NCI-H1092 treated with DMSO at 0.1 percent for 48 hours (cell line): ENCODE measurements at places on chromosomes 16 and 17.

DNA sequence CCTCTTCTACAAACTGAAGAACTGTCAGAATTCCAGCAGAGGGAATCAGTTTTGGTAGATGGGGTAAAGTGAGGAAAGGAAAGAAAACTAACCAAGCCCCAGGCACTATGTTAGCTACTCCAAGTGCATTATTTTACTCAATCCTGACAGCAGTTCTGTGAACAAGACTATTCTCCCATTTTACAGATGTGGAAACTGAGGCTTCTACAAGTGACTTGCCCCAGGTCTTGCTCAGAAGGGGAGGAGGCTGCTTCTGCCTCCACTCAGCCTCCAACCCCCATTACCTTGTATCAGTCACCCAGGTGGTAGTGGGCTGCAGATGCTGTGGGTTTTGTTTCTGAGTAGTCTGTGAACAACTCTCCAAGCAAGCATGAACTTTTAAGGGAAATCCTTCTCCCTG is 315.2 kb upstream of the MAF start:
- DNase-seq, result no peak

DNA sequence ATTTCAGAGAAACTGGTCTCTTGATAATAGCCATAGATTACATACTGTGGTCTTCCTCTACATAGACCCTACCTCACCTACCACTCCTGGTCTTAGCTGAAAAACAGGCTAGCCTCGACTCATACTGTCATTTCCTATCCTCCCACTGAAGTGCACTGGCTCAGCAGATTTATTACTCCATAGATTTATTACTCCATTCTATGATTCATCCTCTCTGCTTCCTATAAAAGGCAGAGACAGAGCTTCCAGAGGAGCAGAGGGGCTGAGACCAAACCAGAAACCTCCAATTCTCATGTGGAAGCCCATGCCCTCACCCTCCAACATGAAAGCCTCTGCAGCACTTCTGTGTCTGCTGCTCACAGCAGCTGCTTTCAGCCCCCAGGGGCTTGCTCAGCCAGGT is at the start of gene CCL7:
Gene CCL7 (plus strand): TSS at position 253 of the 400 bp plus-strand sequence. CDS start 70 bp downstream, at position 323.
- DNase-seq, result no peak

- DNase-seq, result no peak
Observed at GRCh38 chr17:70987867-70988340, 818.6 kb downstream of the KCNJ2 start.

- DNase-seq, result no peak
Observed at GRCh38 chr16:68134644-68135043, 49.5 kb downstream of the NFATC3 start.

- no peak for DNase-seq
Observed at GRCh38 chr17:41539071-41539492, 11.0 kb upstream of the KRT19 start.

DNA sequence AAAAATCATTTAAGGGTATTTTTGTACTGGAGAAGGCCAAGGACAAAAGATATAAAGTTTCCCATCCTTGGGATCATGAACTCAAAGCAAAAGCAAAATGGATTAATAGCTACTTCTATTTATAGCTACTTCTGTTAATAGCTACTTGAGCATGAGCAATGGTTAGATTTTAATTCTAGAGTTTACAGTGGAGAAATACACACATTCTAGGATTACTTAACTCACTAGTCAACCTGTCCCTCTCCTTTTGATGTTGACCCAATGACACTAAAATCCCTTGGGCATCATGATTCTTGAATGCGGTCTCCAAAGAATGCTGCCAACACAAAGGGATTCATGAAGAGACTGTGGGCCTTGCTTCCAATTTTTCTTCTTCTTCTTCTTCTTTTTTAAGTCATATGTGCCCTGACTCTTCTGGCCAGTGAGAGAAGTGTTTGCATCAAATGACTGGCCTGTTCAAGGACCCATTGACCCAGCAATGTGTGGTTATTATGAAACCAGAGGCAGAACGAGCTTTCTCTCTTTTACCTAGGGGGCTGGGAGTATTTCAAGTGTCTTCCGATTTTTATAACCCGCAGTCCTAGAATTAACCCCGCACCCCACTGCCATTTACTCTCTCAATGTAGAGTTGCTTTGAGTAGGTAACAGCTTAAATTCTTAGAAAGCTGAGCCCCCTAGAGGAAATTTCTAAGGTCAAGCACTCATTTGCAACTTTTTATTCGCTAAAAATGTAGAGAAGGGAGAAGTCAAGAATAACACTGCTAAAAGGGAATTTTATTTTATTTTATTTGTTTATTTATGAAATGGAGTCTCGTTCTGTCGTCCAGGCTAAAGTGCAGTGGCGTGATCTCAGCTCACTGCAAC is 34.6 kb downstream of the OTOA start:
- DNase-seq, result no peak

GRCh38 chr16:13039526-13039925 is 138.1 kb downstream of the SHISA9 start:
- DNase-seq, result no peak

GRCh38 chr16:24978370-24978914 is 36.7 kb downstream of the ARHGAP17 start:
- DNase-seq, result no peak

DNA sequence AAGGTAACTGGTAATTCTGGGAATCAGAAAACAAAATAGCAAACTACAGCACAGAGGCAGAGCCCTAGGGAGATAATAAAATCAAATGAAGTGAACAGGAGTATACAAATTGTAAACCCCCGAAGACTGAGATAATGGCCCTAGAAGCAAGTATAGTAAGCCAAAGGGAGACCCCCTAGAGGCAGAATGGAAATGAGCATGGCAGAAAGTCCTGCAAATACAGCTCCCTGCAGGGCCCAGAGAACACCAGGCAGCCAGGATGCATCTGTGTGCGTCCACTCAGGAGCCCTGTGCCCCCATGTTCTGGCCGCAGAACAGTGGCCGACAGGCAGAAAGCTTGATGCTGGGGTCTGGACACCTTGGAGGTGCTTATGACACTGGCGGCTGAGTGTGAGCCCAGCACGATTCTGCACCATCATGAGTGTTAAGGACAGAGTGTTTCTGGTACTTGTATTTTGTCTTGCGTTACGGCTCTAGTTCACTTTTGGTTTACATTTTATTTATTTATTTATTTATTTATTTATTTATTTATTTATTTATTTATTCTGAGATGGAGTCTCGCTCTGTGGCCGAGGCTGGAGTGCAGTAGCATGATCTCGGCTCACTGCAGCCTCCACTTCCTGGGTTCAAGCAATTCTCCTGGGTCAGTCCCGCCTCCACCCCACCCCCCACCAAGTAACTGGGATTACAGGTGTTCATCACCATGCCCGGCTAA is 48.7 kb downstream of the RGS9 start:
- DNase-seq, result no peak

- DNase-seq, result no peak
Observed at GRCh38 chr17:37050920-37051319, 102.2 kb downstream of the AATF start.

DNA sequence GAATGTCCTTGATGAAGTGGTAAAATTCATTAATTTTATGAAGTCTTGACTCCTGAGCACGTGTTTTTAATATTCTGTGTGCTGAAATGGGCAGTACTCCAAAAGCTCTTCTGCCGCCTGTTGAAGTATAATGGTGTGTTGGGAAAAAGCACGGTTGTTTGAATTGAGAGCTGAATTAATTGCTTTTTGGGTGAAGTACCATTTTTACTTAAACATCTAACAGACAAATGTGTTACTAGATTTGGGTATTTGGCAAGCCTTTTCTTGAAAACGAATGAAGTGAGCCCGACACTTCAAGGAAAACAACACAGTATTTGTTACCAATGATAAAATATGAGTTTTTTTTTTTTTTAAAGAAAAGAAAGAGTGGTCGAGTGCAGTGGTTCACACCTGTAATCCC is 22.5 kb downstream of the WWP2 start:
- DNase-seq, result peak; percentile 44

DNA sequence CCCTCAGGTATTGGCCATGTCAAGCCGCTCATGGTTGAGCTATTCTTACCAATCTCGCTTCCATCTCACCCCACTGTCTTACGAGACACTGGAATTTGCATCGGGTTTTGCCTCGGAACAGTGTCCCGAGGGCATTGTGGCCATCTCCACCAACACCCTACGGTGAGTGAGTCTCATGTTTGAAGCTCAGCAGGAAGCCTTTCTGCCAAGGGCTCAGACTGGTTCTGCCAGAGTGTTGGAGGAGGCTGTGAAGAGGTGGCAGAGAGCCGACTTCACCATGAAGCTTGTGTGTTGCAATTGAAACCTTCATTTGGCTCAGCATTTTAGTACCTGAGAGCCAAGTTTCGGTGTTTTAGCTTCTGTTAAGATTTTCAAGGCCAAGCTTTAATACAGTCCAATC is 38.0 kb downstream of the SF3B3 start:
- no peak for DNase-seq

DNA sequence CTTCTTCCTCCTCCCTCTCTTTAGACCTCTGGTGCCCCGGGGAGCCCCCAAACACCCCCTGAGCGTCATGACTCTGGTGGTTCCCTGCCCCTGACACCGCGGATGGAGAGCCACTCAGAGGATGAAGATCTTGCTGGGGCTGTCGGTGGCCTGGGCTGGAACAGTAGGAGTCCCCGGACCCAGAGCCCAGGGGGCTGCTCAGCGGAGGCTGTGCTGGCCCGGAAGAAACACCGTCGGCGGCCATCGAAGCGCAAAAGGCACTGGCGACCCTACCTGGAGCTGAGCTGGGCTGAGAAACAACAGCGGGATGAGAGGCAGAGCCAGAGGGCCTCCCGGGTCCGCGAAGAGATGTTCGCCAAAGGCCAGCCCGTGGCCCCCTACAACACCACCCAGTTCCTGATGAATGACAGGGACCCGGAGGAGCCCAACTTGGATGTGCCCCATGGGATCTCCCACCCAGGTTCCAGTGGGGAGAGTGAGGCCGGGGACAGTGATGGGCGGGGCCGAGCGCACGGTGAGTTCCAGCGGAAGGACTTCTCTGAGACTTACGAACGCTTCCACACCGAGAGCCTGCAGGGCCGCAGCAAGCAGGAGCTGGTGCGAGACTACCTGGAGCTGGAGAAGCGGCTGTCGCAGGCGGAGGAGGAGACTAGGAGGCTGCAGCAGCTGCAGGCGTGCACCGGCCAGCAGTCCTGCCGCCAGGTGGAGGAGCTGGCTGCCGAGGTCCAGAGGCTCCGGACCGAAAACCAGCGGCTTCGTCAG is 7.5 kb downstream of the HEXIM2 start:
- DNase-seq, result no peak

GRCh38 chr16:58832386-58832895 is 98.3 kb upstream of the GOT2 start:
- no peak for DNase-seq

GRCh38 chr16:25372716-25373115 is 115.1 kb upstream of the ZKSCAN2 start:
- no peak for DNase-seq

DNA sequence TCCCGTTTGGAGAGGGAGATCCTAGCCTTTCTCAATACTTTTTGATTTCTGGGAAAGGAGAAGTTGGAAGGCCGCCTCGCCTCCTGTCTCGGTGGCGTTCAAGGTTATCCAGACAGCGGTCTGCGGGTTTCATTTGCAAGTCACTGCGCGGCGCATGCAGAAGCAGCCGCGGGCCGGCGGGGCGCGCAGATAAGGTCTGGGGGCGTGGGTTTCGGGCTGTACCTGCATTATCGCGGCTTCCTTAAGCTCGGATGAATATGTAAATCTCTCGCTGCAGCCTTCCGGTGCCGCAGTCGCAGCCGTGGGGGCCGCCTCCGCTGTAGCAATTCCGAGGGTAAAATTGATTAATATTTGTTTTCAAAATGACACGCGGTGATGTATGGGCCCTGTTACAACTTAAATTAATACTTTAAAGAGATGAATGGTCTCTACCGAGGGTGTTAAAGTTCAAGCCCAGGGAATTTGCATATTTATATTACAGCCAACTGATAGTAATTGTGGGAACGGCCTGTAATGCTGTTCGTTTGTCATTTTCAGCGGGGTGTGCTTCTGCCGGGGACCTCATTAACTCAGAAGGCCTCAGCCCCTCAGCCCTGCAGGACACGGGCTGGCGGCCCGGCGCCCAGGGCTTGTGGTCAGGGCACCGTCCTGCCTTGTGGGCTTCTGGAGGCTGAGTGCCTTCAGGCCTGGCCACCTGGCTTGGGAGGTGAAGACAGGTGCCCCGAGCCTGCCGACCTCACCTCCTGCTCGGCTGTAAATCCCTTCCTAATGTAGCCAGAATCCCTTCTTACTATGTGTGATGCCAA is 99.4 kb downstream of the CYLD start:
- no peak for DNase-seq

GRCh38 chr16:10799736-10800135 is 18.9 kb downstream of the TVP23A start:
- DNase-seq, result no peak

DNA sequence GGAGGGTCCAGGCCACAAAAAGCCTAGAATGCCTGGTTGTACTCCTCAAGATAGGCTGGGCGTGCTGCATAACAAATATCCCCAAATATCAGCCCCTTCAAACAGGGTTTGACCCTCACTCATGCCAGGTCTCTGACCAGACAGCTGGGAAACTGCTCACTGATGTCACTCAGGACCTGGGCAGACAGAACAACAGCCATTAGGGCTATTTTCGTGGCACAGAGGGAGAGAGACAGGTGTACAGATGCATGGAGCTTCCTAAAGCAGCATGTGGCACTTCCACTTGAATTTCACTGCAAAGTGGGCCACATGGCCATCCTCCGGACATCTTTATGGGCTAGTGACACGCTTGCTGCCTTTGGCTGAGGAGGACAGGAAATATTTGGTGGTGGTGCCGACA is 73.1 kb downstream of the SREBF1 start:
- no peak for DNase-seq

DNA sequence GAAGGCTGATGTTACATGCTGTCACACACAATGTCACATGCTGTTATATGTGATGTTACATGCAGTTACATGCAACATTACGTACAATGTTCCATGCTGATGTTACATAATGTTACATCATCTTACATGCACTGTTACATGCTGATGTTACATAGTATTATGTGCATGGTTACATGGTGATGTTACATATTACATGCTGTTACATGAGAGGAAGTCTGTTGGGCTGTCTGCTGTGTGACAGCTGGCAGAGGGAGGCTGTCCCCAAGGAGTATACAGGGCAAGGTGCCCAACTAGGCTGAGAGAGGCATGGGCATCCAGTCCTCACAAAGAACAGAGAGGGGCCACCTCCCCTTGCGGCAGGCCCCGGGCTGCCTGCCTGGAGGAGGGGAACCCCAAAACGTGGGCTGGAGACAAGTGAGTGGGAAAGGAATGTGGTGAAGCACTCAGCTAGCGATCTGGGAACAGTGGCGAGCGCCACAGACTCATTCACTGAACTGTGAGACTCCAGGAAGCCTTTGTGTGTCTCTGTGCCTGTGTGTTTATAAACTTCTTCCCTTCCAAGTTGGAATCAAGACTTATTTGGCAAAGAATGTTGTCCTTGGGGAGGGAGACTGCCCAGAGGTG is 30.6 kb downstream of the TMEM92 start:
- DNase-seq, result no peak
